ENCODE measurements at places on chromosomes 6 and 20. TPM values are rescaled to one million over a fixed set of nuclear protein-coding genes. Genes with fewer than 3 reads are reported as not detected.

DNA sequence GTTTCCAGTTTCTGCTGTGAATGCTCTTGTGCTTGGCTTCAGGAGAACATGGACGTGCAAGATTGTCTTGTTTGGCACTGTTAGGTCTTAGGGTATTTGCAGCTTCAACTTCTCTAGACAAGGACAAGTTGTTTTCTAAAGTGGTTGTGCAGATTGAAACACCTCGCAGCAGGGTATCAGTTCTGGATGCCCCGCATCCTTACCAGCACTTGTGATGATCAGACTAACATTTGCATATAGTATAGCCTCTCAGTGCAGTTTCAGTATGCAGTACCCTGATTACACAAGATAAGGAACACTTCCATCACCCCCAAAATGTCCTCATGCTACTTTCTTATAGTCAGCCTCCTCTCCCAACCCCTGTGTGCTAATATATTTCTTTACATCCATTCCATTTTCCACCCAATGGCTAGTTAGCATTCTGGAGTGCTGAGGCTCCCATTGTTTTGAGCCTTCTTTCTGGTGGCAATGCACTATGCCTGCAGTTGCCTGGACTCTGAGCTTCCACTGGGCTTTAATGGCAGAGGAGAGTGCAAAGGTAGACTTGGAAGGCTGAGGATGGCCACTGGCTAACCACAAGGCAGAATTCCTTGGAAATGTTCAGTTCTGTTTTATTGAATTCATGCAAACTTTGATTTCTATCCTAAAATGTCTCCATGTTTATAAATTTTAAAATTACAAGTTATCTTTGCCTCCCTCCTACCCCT is 35.4 kb downstream of the KIF3B start:
- DNase-seq: no peak

Gene SLC32A1
- 12.3 TPM for total RNA-seq

DNA sequence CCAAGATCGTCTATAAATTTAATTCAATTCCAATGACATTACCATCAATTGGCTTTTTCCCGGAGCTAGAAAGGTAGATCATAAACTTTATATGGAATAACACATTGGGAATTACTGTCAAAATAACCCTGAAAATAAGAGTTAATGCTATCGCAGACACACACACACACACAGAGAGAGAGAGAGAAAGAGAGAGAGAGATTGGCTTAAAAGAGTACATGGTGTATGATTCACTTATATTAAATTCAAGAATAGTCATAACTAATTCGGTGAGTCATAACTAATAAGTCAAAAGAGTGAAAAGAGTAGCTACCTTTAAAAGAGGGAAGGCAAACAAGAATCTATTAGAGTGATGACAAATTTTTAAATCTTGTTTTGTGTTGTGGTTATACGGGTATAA is 425.5 kb downstream of the TBC1D32 start:
- no peak for DNase-seq

- DNase-seq: no peak
Observed at GRCh38 chr20:3014662-3015061, 28.8 kb upstream of the GNRH2 start.

GRCh38 chr6:54515013-54515412 is 206.8 kb downstream of the TINAG start:
- no peak for DNase-seq

GRCh38 chr20:57562541-57563465 is 1.9 kb downstream of the PCK1 start:
- DNase-seq: no peak

- DNase-seq: no peak
Observed at GRCh38 chr6:27767851-27768250, 144.3 kb downstream of the OR2B2 start.

Gene SSTR4
- not detected for total RNA-seq

- DNase-seq: no peak
Observed at GRCh38 chr6:14119784-14120183, 2.2 kb downstream of the CD83 start.

Gene GSTA4
- total RNA-seq: 68.0 TPM

DNA sequence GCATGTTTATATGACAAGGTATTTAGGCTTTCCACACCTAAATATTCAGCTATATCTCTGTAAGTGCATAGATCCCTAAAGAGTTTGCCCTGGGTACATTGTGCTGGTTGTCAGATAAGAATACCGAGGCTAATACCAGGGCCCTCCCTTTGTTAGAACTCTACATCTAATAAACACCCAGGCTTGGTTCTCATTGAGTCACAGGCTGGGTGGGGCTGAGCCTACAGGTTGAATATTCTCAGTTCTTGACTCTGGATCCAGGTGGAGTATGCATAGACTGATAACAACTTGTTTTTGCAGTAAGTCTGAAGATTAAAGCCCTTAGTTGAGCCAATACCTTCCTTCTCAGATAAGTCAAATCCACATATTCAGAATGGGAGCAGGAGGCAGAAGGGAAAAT is 312.2 kb upstream of the FLRT3 start:
- no peak for DNase-seq

DNA sequence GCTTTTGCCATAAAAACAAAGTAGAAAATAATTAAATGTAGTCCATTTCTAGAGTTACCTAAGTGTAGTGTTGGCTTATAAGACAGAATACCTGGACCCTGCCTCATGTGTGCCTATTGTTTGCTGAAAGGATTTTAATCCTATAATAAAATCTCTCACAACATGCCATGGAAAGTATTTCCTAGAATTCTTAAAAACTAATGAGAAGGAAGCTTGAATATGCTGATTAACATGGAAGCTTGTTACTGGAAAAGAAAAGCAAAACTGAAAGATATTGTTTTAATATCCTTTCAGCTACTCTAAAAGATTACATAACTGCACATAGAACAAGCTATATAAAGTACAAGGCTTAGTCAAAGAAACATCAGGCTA is 18.0 kb upstream of the FAM135A start:
- DNase-seq: no peak

- DNase-seq: no peak
Observed at GRCh38 chr6:45902984-45903383, 112.7 kb downstream of the CLIC5 start.

GRCh38 chr20:34066476-34067090 is 45.5 kb downstream of the EIF2S2 start:
- DNase-seq: no peak

GRCh38 chr6:126091466-126091865 is 105.1 kb downstream of the TRMT11 start:
- no peak for DNase-seq

DNA sequence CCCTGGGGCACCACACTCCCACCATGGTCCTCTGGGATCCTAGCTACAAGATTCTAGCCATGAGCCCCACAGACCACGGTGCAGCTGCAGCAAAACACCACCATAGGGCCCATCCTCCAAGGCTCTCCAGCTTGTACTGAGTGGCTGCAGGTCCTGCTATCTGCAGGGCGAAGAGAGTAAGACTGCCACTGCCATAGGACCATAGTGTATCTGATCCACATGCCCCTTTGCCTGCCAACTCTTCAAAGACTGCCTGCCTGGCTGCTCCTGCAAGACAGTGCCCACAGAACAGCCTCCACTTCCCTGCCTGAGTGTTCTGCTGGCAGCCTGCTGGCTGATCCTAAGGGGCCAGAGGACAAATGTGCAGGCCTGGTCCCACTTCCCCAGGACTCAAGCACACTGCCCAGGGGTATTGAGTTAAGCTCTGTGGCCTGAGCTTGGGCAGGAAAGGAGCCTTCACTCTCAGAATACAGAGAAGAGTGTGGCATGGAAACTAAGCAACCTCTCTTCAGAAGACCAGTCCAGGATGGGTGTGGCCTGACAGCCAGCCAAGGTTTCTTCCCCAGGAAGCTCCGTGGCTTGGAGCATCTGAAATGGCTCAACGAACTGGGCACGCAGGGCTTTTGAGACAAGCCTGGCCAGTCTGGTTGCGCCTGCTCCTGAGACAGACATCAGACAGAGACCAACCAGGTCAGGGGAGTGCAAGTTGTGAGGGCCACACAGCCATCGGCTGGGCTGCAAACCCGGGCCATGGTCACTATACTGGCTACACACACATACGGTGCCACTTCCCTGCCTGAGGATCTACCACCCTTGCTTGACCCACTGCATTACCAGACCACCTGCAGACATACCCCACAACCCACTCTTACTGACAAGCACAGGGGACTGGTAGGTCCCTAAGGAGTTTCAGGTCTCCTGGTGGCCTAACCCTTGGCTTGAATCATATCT is 54.5 kb downstream of the RNGTT start:
- no peak for DNase-seq

GRCh38 chr6:85516168-85516567 is 66.3 kb downstream of the NT5E start:
- no peak for DNase-seq

DNA sequence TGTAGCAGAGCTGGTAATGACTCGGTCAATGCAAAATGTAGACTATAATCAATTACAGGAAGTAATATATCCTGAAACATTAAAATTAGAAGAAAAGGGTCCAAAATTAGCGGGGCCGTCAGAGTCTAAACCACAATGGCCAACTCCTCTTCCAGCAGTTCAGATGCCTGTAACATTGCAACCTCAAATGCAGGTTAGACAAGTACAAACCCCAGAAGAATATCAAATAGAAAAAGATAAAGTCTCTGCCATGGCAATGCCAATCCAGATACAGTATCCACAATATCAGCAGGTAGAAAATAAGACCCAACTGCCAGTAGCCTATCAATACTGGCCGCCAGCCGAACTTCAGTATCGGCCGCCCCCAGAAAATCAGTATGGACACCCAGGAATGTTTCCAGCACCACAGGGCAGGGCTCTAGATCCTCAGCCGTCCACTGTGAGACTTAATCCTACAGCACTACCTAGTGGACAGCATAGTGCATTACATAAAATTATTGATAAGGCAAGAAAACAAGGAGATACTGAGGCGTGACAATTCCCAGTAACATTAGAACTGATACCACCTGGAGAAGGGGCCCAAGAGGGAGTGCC is 158.4 kb downstream of the GPX5 start:
- DNase-seq: no peak

DNA sequence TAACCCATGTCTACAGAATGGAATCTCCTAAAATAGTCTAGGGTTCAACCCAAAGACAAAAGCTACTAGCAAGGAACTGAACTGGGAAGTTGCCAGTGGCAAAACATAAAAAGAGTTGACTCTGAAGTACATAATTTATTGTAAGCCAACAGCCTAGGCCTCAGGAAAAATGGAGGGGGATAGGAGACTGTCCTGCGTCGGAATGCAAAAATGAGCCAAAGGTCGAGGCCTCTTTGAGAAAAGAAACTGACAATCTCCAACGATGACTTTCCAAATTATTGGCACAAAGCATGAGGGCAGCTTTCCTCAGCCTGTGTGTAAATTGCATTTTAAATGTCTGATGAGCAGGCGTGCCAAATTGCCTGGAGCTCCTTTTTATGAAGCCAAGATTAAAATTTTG is 2.1 kb downstream of the COL12A1 start:
- no peak for DNase-seq

DNA sequence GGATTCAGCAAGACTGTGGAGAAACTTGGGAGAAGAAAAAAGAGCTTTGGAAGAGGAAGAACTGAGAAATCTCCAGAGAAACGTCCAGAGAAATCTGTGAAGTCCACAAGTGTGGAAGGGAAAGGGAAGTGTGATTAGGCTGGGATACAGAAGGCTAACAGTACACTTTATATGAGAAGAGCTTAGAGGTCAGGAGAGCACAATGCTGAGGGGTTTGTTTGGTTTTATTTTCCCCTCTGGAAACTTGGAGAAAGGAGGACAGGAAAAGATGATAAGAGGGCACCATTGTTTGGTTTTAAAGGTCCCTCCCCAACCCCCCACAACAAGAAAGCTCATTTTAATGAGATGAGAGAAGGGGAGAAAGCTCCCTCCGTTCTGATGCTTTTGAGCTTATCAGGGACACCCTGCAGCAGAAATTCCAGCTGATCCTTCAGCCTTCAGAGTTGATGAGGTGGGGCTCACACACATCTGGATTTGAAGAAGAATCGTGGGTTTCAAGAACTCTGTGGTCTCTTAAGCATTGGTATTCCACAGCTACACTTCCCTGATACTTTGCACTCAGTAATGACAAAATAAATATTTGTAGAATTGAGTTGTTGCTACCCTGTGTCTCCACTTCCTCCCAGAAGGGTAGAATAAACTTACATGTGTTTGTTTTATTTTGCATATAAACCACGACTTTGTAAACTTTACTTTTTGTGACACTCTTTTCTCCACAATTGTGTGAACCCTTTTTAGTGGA is 1.9 kb downstream of the NT5E start:
- no peak for DNase-seq

DNA sequence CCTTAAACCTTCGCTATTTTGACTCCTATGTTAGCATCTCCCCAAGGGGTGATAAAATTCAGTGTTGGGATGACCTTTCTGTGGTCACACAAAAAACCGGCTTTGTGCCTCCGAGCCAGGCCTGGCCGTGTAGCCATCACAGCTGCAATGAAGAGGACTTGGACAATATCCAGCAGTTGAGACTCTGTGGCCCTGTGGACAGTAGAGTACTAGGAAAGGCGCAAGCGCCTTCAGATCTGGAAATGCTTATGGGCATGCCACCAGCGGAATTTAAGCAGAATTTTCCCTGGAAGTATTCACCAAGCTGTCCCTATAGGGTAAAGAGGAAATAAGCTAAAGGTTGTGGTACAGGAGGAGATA is 63.3 kb upstream of the SLC2A12 start:
- DNase-seq: peak; percentile 41

DNA sequence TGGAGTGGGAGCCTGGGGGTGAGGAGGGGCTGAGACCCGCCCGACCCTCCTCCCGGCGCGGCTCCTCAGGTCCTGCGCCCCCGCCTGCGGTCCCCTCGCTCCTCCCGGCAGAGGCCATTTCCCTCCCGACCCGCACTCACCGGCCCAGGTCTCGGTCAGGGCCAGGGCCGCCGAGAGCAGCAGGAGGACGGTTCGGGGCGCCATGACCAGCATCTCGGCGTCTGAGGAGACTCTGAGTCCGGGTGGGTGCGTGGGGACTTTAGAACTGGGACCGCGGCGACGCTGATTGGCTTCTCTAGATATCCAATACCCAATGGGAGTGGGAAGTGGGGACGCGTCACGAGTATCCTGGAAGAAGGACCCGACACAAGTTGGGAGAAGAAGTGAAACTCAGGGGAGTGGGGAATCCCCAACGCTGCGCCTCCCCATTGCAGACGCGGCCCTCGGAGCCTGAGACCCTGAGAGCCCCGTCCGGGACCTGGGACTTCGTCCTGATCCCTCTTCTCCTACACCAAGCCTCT is at the start of gene HLA-B:
Gene HLA-B (minus strand): TSS at position 234 of the 521 bp plus-strand sequence. CDS start 21 bp downstream, at position 213.
- peak; percentile 74 for DNase-seq

Gene TNF
- 0.41 TPM for total RNA-seq

Gene SDC4
- 71.6 TPM for total RNA-seq

Gene LY6G6D
- not detected for total RNA-seq

DNA sequence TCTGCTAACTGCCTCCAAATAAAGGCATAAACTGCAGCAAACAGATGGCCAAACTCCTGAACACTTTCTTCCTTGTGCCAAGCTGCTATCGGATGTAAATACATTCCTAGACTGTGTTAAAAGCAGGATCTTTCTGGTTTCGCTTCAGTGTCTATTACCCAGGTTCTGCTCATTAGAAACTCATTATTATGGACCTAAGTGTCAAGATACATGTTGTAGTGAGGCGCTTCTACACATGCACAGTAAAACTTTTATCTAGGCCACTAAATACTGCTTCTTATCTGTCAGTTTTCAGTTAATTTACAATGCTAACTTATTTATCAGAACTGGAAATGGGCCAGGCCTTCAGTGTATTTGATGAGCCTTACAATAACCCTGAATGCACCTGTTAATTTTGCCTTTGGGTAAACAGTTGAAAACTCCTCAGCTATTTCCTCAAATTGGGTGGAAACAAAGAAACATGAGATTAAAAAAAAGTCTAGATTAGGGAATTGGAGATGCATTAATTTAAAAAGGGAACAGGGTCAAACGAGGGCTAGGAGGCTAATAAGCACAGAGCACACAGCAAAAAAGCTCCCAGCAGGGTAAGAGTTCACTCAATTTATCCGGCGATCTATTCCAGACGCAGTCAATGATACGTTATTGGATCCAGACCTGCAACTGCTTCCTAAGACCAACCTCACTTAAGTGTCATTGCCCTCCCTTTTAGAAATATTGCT is 240.6 kb downstream of the FOXC1 start:
- DNase-seq: no peak

Measured in dorsolateral prefrontal cortex (tissue), 122 donors.